EH (cell line): ENCODE measurements at places on chromosomes 16 and 17.

DNA sequence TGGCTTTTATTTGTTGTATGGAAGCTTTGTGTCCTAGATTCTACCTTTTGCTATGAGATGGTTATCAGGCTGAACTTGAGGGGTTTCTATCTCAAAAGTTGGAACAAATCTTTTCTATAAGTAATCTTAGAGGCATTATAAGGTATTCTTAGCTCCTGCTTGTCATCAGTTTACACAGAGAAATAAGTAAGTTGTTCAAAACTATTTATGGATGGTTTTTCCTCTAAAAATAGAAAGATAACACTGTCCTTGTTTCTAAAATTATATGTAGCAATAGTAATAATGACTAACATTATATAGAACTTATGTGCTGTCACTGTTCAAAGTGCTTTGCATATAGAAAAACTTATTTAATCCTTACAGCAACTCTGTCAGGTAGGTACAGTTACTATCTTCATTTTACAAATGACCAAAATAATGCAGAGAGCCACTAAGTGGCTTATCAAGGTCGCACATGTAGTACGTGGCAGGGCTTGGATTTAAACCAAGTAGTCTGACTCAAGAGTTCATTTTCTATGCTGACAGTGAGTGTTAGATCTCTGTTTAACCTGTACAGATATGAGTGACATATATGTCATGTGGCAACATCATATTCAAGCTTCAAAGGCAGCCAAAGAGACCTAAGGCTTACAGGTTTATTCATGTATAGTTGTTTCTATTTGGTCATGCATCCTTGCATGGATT lies 59.0 kb downstream of the PHKB start:
- DNase-seq, result no peak

GRCh38 chr16:3248596-3248995 lies 7.8 kb downstream of the MEFV start:
- DNase-seq, result no peak

- peak; percentile 72 for DNase-seq
Measured at GRCh38 chr17:42578282-42578869, 847 bp upstream of the PSMC3IP start.

GRCh38 chr16:48602356-48603014 lies 7.5 kb downstream of the N4BP1 start:
- no peak for DNase-seq

DNA sequence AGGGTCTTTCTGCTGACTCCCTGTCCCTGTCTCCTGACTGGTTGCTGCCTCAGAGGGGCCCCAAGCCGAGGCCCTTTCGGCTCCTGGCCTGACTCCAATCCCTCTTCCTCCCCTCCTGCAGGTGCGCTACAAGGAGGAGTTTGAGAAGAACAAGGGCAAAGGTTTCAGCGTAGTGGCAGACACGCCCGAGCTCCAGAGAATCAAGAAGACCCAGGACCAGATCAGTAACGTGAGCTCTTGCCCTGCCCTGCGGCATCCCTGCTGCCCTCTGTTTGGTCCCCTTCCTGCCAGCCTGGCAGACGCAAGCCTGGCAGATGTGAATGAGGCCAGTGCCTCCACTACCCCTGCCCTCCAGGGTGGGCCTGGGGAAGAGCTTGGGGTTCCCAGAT lies 27.1 kb upstream of the LASP1NB start:
- no peak for DNase-seq

GRCh38 chr17:67517325-67517724 lies 140.2 kb downstream of the PITPNC1 start:
- DNase-seq, result no peak
